Stimulated activated CD8-positive, alpha-beta memory T cell treated with anti-CD3 and anti-CD28 coated beads, Interleukin-2, amount 100 ng/mL, for 48 hours (primary cell): ENCODE measurements at places on chromosomes 2 and 18.

DNA sequence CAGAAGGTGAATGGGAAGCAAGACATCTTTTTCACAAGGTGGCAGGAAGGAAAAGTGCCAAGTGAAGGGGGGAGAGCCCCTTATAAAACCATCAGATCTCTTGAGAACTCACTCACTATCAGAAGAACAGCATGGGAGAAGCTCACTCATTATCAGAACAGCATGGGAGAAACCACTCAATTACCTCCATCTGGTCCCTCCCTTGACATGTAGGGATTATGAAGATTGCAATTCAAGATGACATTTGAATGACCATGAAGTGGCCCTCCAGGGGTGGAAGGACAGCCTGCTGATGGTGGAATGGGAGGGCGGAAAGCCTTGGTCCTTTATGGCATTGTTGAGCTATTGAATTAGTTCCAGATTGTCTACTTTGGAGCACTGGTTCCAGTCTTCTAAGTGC is 413.0 kb upstream of the MEX3C start:
- no peak for DNase-seq

DNA sequence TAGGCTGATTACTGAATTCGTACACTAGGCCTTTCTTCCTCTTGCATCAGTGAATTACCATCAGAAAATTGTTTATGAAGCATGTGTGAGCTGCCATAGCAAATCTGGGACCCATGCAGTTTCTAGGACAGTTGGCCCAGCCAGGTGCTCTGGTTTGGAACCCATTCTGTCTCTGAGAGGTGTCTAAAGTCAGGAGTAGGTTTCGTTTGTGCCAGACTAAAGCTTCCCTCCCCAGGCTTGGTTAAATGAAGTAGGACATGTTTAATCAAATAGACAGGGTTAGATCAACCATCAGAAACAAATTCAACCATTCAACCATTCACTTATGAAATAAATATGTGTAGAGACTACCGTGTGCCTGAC is 176.9 kb downstream of the ALPK2 start:
- DNase-seq, result no peak

GRCh38 chr2:9686061-9686460 is 55.3 kb upstream of the YWHAQ start:
- no peak for DNase-seq

DNA sequence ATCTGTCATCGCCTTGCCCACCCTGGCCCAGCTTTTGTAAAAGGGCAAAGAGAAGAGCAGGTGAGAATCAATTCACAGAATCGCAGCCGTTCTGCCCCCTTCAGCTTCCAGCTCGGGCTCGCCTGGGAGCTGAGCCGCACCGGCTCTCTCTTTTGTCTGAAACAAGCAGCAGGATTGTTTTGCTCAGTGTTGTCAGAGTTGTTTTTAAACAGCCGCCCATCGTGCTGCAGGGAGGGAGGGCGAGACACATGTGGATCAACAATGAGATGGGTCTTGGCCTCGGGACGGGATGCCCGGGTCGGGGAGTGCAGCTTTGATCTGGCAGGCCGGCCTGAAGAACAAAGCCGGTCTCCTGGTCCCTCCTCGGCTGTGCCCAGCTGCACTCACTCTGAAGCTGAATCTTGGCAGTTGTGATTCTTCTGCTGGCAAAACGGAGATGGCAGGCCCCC is 39.7 kb upstream of the HDAC4 start:
- DNase-seq, result no peak

DNA sequence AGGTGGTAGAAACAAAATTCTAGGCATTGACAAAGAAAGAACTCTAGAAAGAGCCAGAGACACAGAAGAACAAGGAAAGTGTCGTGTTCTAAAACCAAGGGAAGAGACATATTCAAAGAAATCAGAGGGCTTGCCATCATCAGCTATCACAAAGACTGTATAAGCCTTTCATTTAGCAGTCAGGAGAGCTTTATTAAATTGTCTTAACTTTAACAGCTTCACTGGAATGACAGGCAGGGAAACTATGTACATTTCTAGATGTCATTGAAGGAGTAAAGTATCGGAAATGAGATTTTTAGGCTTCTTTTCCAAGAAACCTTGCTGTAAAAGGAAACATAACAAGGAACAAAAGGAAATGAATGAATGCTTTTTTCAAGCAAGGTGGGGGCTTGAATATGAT is 15.8 kb downstream of the KYNU start:
- DNase-seq, result no peak

- no peak for DNase-seq
Observed at GRCh38 chr2:59568461-59568860, 985.0 kb downstream of the BCL11A start.

GRCh38 chr2:84908948-84909713 is 3.7 kb downstream of the TMSB10 start:
- DNase-seq, result no peak

DNA sequence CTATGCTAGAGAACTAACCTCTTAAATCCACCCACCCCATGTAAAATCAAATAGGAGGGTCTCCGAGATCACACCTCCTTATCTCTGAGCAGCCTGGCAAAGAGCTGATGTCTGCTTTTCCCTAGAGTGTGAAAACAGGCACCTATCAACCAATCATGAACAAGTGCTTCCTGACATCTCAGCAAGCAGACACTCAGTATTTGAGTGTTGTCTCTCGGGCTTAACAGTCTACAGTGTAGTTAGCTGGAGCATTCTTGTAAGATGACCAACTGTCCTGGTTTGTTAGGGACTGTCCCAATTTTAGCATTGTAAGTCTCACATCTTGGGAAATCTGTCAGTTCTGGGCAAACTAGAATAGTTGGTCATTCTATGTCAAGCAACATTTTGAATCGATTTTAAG is 26.4 kb downstream of the MARCHF4 start:
- DNase-seq, result no peak

- no peak for DNase-seq
Observed at GRCh38 chr18:62660691-62661090, 54.6 kb upstream of the PHLPP1 start.

DNA sequence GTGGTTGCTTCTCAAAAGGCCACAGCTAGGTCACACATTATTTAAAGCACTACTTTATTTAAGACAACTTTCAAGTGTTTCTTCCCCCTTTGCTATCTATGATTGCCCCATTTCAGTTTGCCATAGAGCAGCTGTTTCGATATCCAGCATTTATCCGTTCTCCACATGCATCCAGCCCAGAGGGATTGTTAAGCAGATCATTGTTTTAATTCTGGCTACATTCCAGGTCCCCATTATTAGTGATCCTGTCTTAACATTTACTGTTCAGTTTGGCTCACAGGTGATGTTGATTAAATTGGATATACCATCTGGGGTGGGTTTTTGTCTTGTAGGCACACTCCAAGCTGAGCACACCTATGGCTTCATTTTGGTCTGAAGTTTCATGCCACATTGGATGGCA is 638.7 kb downstream of the ZEB2 start:
- DNase-seq, result no peak
